ENCODE measurements at places on chromosomes 3 and 15. TPM values are rescaled to one million over a fixed set of nuclear protein-coding genes. Genes with fewer than 3 reads are reported as not detected.
A peak's percentile ranks its signal among the peaks of the same experiment; 100 is the strongest.

The TNNC1 gene
- 16.6 TPM for total RNA-seq

- H3K27ac ChIP-seq = peak overlapping the region; percentile 52
- no peak overlapping the region for H3K4me3 ChIP-seq
- no peak for DNase-seq
- H3K4me1 ChIP-seq = no peaks in the 10 kb centered on the region
- H3K36me3 ChIP-seq = no peaks in the 10 kb centered on the region
These were observed 356.2 kb downstream of the SV2B start for GRCh38 chr15:91456251-91456718.

DNA sequence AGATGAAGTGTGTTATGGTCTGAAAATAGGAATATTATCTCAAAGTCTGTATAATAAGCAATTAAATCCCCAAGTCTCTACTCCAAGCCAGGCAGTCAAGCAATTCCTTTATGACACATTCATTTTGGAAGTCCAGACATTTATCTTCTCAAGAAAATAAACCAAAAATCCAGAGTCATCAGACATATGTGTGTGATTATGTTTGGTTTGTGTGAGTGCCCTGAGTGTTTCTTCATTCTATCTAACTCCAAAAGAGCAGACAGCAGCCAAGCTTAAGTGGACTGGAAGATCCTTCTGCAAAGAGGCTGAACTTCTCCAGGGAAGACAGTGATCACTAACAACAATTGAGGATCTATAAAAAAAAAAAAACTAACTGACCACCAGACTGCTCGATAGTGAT is 239.8 kb downstream of the STAG1 start:
- H3K36me3 ChIP-seq = peaks cover 17% of the 10 kb centered on the region
- H3K4me1 ChIP-seq = no peaks in the 10 kb centered on the region
- no peaks in the 10 kb centered on the region for H3K27me3 ChIP-seq
- H3K4me3 ChIP-seq = no peak overlapping the region
- DNase-seq = no peak

DNA sequence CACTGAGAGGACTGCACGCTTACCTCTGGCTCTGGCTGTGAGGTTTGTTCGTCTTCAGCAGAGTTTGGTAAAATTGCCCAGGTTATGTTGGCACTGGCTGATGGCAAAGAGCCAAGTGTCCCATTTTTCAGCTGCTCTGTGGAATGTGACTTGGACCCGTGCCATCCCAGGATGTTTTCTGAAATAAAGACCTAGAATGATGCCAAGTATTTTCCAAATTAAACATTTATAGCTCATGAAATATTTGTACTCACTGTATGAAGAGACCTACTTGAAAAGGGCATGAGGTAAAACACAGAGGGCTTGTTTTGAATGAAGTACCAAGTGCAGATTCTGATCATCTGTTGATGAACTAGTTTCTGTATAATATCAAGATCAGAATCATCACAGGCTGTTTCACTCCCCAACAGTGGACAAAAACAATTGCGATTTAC is 200.5 kb downstream of the STT3B start:
- H3K27ac ChIP-seq = no peak overlapping the region
- no peak overlapping the region for H3K4me3 ChIP-seq
- no peaks in the 10 kb centered on the region for H3K4me1 ChIP-seq

DNA sequence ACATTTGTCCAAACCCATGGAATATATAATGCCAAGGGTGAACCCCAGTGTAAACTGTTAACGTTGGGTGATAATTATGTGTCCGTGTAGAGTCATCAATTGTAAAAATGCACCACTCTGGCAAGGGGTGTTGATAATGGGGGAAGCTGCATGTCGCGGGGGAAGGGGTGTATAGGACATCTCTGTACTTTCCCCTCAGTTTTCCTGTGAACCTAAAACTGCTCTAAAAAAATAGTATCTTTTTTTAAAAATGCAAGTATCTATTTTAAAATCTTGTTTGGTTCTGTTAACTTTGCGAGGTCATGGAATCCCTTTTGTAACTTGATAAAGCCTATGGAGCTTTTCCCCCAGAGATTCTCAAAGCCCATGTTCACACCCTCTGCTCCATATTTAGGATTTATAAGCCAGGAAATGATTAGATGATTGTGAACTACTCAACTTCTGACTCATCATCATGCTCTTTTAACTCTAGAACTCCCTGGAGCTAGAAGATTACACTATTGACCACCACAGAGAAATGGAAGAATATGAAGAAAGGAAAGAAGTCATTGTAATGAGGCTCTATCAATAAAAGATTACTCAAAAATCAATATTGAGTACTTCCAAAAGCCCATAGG is 56.1 kb upstream of the C3orf49 start:
- peaks cover 13% of the 10 kb centered on the region for H3K4me1 ChIP-seq
- no peak overlapping the region for H3K4me3 ChIP-seq
- no peaks in the 10 kb centered on the region for H3K36me3 ChIP-seq
- no peak for DNase-seq
- H3K27ac ChIP-seq = no peak overlapping the region
- peaks cover 11% of the 10 kb centered on the region for H3K27me3 ChIP-seq

DNA sequence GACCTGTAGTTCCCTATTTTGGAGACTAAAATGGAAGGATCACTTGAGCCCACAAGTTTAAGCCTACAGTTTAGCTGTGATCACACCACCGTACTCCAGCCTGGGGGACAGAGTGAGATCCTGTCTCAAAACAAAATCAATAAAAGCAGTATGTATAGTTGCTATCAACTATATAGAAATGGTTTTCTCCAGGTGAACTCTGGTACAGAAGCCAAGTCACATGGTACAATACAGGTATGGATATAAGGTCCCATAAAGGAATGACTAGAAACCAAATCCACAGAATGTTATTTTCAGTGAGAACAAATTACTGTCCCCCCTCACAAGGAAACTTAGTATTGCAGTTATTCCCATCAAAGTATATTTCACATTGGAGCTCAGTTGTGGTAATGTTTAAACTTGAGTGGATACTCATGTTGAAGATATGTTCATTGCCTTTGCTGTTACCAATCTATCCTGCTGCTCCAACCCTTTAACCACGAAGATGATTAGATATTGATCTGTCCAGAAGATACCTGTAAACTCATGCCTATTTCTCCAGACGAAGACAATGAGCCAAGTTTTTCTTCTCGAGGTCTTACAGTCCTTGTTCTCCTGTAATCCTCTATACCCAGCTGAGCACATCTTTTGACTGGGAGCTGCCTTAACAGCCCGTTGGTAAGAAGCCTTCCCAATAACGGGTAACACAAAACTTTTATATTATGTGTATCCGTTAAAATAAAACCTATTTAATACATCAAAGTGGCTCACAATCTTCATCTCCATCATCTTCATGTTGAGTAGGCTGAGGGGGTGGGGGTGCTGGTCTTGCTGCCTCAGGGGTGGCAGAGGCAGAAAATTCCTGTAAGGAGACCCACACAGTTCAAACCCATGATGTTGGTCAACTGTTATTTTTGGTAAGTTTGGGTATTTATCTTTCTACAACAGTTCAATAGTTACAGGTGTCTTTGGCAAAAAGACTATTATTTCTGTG is 24.6 kb downstream of the TRA2B start:
- peak overlapping the region; percentile 18 for H3K27ac ChIP-seq
- no peak overlapping the region for H3K4me3 ChIP-seq
- H3K36me3 ChIP-seq = peaks cover 33% of the 10 kb centered on the region
- no peaks in the 10 kb centered on the region for H3K4me1 ChIP-seq

GRCh38 chr3:42497009-42497731 is 5.3 kb upstream of the VIPR1 start:
- H3K4me3 ChIP-seq = peak overlapping the region; percentile 26
- H3K4me1 ChIP-seq = peaks cover 12% of the 10 kb centered on the region
- H3K27me3 ChIP-seq = peaks cover 59% of the 10 kb centered on the region
- peak; percentile 37 for DNase-seq

- peaks cover 21% of the 10 kb centered on the region for H3K4me1 ChIP-seq
- no peaks in the 10 kb centered on the region for H3K27me3 ChIP-seq
- no peak within 1 kb of the TSS for H3K4me3 ChIP-seq
- DNase-seq = no peak
These were observed at the start of gene IL20RB for GRCh38 chr3:136957751-136958288. Gene IL20RB, plus strand, starts transcription at chr3:136957983. Its CDS starts 131 bp downstream, at chr3:136958114.

GRCh38 chr3:42166214-42166613 is 75.1 kb downstream of the TRAK1 start:
- no peaks in the 10 kb centered on the region for H3K27me3 ChIP-seq
- no peak for DNase-seq
- H3K4me1 ChIP-seq = peaks cover 32% of the 10 kb centered on the region
- peaks cover 5% of the 10 kb centered on the region for H3K36me3 ChIP-seq
- peak overlapping the region; percentile 5 for H3K4me3 ChIP-seq

The SV2B gene
- total RNA-seq = 1.7 TPM

The CA12 gene
- total RNA-seq = 4.7 TPM

- H3K27me3 ChIP-seq = no peaks in the 10 kb centered on the region
- no peaks in the 10 kb centered on the region for H3K36me3 ChIP-seq
- no peak overlapping the region for H3K27ac ChIP-seq
These were observed 640.7 kb downstream of the FHIT start for GRCh38 chr3:60610441-60611112.

DNA sequence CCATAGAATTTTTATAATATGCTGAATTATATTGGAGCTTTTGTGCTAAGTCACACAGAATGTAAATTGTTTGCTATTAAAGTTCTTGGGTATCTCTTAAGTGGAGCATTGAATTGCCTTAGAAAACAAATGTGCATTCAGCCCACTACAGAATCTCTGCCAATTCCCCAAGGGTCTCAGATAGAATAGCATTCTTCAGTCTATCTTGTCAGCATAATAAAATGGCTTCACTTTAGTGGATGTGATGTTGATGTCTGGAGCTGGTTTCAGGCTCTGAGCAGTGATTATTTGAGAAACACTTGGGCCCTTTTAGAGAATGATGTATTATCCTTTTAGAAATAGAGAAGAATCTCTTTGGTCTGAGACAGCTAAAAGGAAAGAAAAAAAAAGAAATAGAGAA is 45.2 kb downstream of the LRCH3 start:
- no peak overlapping the region for H3K4me3 ChIP-seq
- no peak overlapping the region for H3K27ac ChIP-seq
- no peak for DNase-seq
- no peaks in the 10 kb centered on the region for H3K27me3 ChIP-seq
- H3K4me1 ChIP-seq = no peaks in the 10 kb centered on the region
- peaks cover 15% of the 10 kb centered on the region for H3K36me3 ChIP-seq

DNA sequence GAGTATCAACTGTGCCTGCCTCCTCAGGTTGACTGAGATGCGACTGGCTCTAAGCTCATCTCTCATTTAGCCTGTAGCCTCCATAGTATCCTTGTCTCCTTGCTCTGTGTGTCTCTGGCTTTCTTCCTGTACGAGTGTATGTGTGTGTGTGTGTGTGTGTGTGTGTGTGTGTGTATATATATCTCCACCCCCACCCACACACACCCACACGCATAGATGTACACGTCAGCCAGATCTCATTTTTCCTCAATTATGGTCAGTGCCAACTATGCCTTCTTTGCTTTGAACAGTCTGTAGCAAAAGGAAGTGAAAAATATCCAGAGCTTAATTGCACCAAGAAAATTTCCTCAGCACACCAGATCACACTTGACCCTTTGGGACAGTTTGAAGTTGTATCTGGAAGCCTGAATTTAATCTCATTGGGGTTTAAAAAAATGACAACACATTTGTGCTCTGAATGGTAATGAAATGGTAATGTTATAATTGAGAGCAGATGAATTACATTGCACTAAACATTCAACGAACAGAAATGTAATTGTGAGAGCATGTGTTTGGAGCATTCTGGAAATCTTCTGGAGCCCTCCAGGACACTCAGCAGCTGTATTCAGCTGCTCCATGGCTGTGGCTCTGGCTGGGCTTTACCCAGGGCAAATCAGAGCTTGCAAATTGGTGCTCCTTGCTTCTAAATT is 63.6 kb downstream of the RYR3 start:
- H3K27ac ChIP-seq = no peak overlapping the region
- H3K36me3 ChIP-seq = no peaks in the 10 kb centered on the region
- no peak overlapping the region for H3K4me3 ChIP-seq
- no peak for DNase-seq

- no peak overlapping the region for H3K27ac ChIP-seq
- no peaks in the 10 kb centered on the region for H3K4me1 ChIP-seq
- H3K36me3 ChIP-seq = no peaks in the 10 kb centered on the region
- no peaks in the 10 kb centered on the region for H3K27me3 ChIP-seq
These were observed 77.2 kb upstream of the SLITRK3 start for GRCh38 chr3:165273411-165273810.

The KIF9 gene
- 14.8 TPM for total RNA-seq

The IMPG2 gene
- 0.53 TPM for total RNA-seq

The ERC2 gene
- total RNA-seq = 6.1 TPM

DNA sequence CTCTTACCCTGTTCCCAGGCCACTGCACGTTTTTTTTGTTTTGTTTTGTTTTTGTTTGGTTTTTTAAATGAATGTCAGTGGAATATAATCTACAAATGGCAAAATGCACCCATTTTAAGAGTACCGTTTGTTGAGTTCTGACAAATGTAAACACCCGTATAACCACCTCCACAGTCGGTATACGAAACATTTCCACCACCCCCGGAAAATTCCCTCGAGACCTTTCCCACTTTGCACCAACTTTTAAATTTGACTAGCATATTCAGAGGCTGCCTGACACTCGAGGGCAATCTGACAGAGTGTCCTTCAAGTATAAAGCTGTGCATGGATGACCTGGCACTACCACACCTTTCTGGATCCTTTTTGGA is 613 bp upstream of the ARHGEF3 start:
- DNase-seq = no peak
- H3K27me3 ChIP-seq = no peaks in the 10 kb centered on the region
- no peaks in the 10 kb centered on the region for H3K36me3 ChIP-seq
- peak overlapping the region; percentile 82 for H3K4me3 ChIP-seq
- peaks cover 35% of the 10 kb centered on the region for H3K4me1 ChIP-seq

The NCK1 gene
- total RNA-seq = 24.3 TPM

DNA sequence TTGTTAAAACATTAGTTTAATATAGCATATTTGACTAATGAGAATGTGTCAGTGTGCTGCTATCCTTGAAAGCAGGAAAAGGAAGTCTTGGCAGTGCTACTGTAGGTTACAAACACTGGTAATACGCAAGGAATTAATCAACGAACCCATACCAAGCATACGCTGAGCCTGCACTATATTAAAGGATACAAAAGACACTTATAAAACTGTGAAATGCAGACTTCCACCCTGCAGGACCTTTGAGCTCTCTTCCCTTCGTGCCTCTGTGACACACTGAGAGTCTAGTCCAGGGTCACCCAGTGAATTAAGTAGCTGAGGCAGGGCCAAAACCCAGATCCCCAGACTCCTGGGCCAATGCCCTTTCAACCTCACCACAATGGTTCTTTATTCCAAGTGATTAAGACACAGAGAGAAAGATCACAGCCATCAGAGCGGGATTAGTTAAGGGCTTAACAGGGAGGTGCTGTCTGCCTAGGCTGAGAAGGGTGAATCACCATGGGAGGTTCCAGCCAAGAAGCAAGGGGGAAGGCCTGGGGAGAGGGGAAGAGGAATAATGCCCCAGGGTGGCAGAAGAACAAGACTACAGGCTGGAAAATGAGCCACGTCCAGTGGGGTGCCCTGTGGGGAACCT is 6.8 kb downstream of the ANXA2 start:
- H3K4me1 ChIP-seq = peaks cover 70% of the 10 kb centered on the region
- no peak for DNase-seq
- H3K4me3 ChIP-seq = peak overlapping the region; percentile 77

The ETV5 gene
- total RNA-seq = 26.4 TPM

The VIPR1 gene
- total RNA-seq = 5.6 TPM

DNA sequence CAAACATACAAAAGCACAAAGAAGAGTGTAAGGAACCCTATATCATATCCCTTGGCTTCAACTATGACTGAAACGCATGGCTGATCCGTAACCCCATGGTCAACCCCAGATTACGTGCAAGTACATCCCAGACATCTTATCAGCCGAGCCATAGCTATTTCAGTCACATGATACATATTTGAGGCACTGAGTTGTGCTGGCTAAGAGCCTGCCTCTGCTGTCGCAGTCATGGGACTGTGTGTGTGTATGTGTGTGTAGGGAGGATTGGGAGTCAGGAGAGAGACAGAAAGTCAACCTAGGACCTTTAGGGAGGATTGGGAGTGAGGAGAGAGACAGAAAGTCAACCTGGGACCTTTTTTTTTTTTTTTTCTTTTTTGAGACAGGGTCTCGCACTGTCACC is 8.4 kb downstream of the ST6GAL1 start:
- peak overlapping the region; percentile 44 for H3K4me3 ChIP-seq
- H3K27ac ChIP-seq = no peak overlapping the region
- H3K27me3 ChIP-seq = no peaks in the 10 kb centered on the region
- no peak for DNase-seq
